Amygdala (tissue), 56 donors: ENCODE measurements at places on chromosomes 5 and 9.

DNA sequence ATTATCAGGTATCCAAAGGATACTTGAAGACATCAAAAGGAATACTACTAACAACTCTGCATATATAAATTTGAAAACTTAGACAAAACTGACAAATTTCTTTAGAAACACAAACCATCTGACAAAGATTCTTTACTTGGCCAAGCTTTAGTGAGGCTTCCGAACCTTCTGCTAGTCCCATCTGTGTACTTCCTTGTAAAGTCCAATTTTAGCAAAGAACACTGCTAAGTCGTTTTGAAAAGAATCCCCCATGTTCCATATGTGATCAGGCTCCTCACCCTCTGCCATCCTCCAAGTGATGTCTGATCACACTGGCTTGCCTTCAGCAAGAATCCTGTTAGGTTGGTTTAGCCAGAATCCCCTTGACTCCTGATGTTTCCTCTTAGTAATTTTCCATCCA is 150.0 kb upstream of the ACO1 start:
- DNase-seq = no peak

GRCh38 chr5:135476615-135477581 is 24.7 kb upstream of the TIFAB start:
- no peak for DNase-seq

GRCh38 chr9:99505936-99506335 is 283.9 kb downstream of the SEC61B start:
- DNase-seq = no peak

DNA sequence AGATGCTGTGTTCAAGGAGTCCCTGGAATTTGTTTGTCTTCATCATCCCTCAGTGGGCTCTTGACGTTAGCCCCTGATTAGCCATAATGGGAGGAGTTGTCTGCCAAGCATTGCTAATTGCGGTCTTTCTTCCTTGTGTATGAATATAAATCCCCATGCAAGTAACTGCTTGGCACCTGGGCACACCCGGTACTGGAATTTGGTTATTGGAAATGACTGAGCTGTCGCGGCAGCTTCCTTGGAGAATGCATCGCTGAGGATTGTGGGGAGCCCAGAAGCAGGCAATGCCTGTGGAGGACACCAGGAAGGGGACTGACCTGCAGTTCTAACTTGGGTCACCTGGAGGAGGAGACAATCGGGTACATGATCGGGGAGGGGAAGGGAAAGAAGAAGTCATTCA is 53.3 kb upstream of the CTSL start:
- DNase-seq = no peak

GRCh38 chr9:89721176-89721700 is 116.4 kb downstream of the GADD45G start:
- no peak for DNase-seq

DNA sequence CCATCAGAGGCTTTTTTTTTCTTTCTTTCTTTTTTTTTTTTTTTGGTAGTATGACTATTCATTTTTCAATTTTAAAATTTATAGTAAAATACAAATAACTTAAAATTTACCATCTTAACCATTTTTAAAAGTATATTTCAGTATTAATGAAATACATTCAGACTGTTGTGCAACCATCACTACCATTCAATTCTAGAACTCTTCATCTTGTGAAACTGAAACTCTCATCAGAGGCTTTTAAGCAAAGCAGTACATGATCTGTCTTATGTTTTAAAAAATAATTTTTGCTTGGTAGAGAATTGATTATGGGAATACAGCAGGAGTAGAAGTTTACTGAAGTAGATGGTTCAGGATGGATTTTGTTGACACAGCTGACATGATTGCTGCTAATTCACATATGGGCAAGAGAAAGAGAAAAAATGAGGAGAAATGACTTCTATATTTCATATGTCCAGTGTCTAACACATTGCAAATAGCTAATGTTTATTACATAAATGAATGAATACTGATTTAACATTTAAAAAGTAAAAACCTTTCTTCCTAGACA is 13.4 kb downstream of the ELOVL7 start:
- DNase-seq = no peak

DNA sequence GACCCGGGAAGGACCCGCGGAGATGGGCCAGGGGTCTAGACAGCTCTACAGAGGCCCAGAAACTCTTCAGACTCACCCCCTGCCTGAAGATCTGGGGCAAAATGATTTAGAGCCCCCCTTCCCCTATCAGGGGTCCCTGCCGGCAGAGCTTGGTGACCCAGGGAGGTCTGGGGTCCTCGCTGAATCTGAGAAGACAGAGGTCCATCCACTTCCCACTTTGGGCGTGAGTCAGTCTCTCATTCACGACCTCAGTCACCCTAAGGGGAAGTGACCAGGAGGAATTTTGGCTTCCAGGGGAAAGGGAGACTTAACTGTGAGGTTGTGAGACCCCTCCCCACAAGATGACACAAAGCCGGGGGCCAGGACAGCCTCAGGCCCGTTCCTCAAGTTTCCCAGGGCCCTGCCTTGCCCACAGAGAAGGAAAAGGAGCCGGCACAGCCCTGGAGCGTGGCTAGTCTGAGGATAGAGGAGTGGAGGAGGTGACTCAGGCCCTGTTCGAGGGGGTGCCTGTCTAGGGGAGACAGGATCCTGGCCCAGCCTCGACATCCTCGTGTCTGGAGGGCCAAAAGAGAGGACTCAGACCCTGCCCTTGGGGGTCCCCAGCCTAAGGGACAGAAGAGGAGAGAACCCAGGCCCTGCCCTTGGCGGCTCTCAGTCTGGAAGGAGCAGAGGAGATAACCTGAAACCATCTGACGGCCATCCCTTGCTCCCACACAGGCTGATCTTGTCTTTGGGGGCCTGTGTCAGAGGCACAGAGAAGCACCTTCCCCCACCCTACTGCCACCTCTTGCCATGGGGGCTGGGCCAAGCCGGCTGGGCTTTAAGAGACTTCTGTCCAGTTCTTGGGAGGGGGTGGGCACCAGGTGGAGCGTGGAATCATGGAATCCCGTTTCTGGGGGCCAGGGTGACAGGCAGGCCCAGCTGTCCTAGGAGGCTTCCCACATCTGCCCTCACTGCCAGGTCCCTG is 889 bp downstream of the PDLIM4 start:
- no peak for DNase-seq

- DNase-seq = no peak
Observed at GRCh38 chr5:37308793-37309192, 59.6 kb upstream of the CPLANE1 start.

DNA sequence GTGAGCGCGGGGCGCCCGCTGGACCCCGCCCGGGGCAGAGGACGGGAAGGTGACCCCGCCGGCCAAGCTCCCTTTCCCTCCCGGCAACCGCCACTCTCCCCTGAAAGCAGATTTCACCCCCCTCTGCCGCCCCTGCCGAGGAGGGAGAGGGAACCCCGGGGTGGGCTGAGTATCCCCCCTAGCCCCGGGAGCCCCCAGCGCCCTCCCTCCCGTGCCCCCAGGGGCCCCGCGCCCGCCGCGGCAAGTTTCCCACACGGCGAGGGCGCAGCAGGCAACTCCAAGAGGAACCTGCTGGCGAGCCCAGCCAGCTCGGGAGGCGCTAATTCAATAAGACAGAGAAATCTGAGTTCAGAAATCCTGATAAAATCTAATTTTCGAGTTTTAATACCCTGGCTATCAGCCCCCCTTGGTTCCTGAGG is 1.6 kb downstream of the NTNG2 start:
- DNase-seq = no peak

DNA sequence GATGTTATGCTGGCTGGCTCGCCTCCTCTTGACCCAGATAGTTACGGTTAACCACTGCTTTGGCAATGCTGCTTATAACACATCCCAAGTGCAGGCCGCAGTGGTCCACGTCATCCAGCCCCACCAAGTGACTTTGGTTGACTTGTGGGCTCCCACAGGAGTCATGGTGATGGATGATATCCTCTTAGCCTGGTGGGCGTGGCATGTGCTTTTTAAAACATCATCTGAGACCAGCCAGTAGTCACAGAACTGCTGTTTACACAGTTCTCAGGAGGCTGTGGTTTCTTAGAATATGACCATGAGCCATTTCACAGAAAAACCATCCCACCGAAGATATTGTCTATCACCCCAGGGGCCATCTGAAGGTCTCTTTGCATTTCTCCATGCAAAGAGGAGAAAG is 216.9 kb downstream of the SH3GL2 start:
- no peak for DNase-seq

- no peak for DNase-seq
Observed at GRCh38 chr5:139265001-139265400, 28.5 kb upstream of the MATR3 start.

DNA sequence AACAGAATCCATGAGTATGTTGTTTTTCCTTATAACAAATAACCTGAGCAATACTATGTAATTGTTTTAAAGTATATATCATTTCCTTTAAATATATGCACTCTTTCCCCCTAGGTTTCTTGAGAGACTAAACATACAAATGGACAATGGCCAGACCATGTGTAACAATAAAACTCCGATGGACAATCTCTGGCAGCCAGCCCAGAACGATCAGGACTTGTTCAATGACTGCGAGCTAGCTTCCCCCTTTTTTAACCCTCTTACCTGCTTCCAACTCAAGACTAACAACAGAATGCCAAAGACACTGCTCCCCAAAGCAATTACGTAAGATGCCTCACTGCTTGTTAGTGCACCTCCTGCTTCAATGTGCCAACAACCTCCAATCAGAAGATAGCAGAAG is 94.9 kb downstream of the HTR4 start:
- no peak for DNase-seq

GRCh38 chr9:80932947-80933780 is 756.2 kb downstream of the TLE1 start:
- no peak for DNase-seq

DNA sequence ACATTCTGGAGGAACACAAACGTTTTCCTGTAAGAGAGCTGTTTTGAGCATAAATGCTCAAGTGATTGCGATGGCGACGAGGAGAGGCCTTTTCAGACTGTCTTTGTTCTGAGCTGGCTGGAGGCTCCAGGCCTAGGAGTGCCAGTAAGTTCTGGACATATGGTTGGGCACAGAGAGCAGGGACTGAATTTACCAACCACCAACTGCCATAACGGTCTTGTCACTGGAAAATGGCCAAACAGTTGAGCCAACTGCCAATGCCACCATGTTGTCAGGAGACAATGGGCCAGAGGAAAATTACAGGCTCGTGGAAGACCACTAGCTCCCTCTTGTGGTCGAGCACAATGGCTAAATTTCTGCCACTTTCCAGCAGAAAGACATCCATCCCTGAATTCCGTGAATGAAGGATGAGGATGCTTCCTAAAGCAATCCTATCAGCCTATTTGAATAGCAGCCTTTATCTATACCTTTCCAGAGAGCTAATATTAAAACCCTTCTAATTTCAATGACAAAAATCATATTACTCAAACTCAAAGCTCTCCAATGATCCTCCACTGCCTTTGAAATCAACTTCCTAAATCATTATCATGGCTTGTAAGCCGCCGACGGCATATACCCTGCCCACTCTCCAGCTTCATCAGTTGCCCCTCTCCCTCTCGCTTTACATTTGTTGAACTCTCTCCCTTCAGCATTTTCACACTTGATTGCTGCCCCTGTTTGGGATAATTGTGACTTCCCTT is 66.9 kb upstream of the GLIS3 start:
- peak; percentile 68 for DNase-seq

GRCh38 chr9:92660266-92660665 is 9.7 kb downstream of the IPPK start:
- DNase-seq = peak; percentile 23

DNA sequence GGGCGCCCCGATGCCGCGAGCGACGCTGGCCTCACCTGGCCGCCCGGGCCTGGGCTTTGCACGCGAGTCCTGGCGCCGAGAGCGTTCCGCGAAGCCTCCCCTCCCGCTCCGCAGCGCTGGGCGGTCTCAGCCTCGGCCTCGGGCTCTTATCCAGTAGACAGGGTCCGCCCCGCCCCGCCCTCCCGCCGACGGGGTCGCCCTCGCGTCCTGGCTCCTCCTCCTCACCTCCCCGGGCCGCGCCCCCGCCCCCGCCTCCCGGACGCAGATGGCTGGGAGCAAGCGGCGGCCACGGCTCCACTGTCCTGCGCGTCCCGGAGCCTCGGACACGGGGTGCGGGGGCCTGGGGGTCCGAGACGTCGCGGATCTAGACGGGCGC is at the start of gene SLC6A3:
TSS of gene SLC6A3 (minus strand) at position 128 of the 376 bp plus-strand sequence. CDS start 2,243 bp downstream, outside the sequence.
- no peak for DNase-seq
